ENCODE measurements at places on chromosomes 2 and 18.

DNA sequence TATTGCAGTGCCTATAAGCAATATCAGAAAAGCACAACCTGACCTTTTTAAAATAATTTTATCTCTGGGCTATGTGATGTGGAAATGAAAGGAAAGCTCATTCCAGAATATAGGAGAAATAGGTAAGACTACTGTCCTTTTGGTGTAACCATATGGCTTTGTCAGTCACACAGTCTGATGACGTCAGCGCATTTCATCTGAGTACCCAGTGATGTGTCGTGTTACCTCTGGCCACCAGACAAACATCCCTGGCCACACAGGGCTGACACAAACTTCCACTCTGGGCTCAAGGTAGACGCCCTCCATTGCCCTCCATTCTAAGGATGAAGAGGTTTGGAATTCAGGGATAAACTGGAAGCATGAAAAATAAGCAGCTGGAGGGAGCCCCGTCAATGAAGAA is 506.7 kb downstream of the CMPK2 start:
- no peak for DNase-seq

GRCh38 chr2:190999949-191000665 is 13.9 kb downstream of the STAT1 start:
- no peak for DNase-seq

DNA sequence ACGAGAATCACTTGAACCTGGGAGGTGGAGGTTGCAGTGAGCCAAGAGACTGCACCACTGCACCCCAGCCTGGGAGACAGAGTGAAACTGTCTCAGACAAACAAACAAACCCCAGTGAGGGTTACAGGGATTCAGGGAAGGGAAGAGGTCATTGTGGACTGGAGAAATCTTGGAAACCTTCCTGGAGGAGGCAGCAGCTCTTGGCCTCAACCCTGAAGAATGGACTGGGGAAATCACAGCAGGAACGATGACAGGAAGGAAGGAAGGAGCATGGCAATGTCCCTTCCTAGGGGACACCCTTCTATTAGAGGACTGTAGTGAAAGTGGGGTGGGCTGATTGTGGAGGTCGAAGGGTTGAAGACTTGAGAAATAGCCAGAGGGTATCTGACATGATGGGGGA is 72.5 kb downstream of the DNMT3A start:
- DNase-seq, result no peak

DNA sequence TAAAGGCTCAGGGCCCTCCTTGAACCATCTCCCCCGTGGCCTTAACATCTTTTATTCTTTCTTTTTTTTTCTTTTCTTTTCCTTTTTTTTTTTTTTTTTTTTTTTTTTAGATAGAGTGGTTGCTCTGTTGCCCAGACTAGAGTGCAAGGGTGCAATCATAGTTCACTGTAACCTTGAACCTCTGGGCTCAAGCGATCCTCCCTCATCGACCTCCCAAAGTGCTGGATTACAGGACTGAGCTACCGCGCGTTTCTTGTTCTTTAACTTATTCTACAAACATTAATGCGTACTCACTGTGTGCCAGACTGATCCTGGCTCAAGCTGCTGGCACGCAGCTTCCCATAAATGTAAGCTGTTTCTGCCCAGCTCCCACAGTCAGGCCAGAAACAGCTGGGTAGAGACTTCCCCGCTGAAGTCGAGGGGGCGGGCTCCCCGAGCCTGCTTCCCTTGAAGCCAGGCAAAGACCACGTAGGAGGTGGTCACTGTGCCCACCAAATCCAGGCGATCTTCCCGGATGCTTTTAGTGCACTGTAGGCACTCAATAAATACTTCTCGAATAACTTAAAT is 29.2 kb upstream of the ATP6V1B1 start:
- no peak for DNase-seq

DNA sequence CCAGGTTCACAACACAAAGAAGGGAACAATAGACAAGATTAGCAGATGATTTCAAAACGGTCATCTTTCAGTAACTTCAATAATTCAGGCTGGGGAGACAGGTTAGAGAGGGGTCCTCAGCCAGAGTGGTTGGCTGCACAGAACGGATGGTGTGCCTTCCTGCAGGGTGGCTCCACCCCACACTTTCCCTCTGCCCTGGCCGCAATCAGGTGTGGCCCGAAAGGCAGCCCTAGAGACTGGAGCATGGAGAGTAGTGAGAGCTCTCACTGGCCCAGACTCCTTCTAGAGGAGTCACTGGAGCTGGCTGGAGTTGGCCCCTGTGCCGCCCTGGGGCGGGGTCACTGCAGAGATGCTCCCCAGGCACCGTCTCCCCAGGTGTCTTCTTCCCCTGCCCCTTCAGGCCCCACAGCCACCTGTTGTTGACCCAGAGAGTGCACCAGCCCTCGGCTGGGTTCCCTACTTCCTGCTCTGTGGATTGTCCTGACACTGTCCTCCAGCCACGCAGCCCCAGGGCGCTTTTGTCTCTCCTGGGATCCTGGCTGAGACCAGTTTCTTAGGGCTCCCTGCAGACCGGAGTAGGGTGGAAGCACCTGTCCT is 126.8 kb downstream of the PXDN start:
- DNase-seq, result no peak

GRCh38 chr18:79564441-79564840 is 115.2 kb upstream of the CTDP1 start:
- no peak for DNase-seq

Measured in NCI-H1105 (cell line).